Testis (tissue), 5 donors: ENCODE measurements at places on chromosomes 3 and 15. TPM values are rescaled to one million over a fixed set of nuclear protein-coding genes. Genes with fewer than 3 reads are reported as not detected.

Gene SPINK8
- total RNA-seq: not detected

Gene REC114
- total RNA-seq: 28.7 TPM

Gene ZIC1
- total RNA-seq: 3.5 TPM

Gene SLC30A4
- 28.1 TPM for total RNA-seq

Gene LMOD3
- total RNA-seq: not detected

Gene RBP2
- total RNA-seq: not detected

Gene NLGN1
- 15.5 TPM for total RNA-seq

Gene C15orf62
- total RNA-seq: 0.24 TPM

Gene CHRNA3
- total RNA-seq: 5.7 TPM

Gene ZBTB11
- total RNA-seq: 37.4 TPM

Gene KLF15
- total RNA-seq: 32.0 TPM

Gene TIPIN
- total RNA-seq: 36.8 TPM

Gene TBC1D21
- total RNA-seq: 47.6 TPM

Gene CHRM5
- 0.94 TPM for total RNA-seq

Gene ZNF710
- 7.8 TPM for total RNA-seq

Gene SEMA3F
- 6.9 TPM for total RNA-seq

Gene KNG1
- total RNA-seq: 0.31 TPM

Gene RPUSD3
- total RNA-seq: 53.3 TPM

Gene ZNF502
- 13.3 TPM for total RNA-seq

Gene ELP6
- total RNA-seq: 39.7 TPM

Gene LYZL4
- total RNA-seq: 15.2 TPM

Gene COL6A6
- 1.7 TPM for total RNA-seq

Gene SMAD6
- total RNA-seq: 17.5 TPM

Gene ADAMTSL3
- 16.4 TPM for total RNA-seq

Gene RGMA
- 120 TPM for total RNA-seq

Gene GUCA1C
- 2.0 TPM for total RNA-seq

Gene TMEM212
- total RNA-seq: 4.3 TPM

Gene CFAP100
- 56.2 TPM for total RNA-seq

Gene FANCD2
- total RNA-seq: 23.7 TPM

Gene SFMBT1
- total RNA-seq: 82.4 TPM

Gene UROC1
- total RNA-seq: 0.25 TPM

Gene DCBLD2
- 211 TPM for total RNA-seq

Gene MST1R
- total RNA-seq: 7.6 TPM

Gene GOLGA6L22
- total RNA-seq: 5.8 TPM

Gene NOX5
- 12.2 TPM for total RNA-seq

Gene RCCD1
- total RNA-seq: 17.5 TPM

Gene XCR1
- total RNA-seq: 0.06 TPM

Gene CCK
- total RNA-seq: 3.7 TPM

Gene LDHAL6B
- total RNA-seq: 18.6 TPM

Gene ATP13A4
- total RNA-seq: 1.9 TPM
